ENCODE measurements at places on chromosomes 11 and 22.

DNA sequence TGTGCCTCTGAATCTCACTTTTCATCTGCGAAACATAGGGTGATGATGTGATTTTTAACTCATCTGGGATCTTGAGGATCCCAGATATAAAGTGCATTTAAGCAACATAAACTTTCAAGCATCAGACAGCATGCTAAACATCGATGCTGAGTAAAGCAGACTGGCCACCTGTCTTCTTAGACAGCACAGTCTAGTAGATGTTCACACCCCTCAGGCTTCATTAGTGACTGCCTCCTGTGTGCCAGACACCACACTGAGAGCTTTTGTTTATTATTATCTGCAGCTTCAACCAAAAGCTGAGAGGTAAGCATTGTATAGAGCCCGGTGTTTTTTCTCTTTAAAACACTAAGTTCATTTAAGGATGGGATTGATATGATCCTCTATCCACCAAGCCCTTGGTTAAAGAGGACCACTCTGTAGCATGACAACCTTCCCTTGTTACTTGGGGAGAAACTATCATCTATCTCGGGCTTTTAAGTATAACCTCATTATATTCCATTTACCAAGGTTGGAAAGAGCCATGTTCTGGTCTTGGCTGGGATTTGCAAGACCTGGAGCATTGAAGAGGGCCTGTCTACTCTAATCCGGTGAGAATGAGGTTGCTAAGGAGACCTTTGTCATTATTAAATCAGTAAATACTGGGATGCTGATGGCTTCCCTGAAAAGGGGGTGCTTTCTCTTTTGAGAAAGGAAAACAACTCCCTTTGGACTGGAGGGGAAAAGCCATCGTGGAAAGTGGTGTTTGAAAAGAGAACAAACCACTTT is 114.2 kb upstream of the SEZ6L start:
- DNase-seq: no peak

GRCh38 chr11:66345316-66345649 is 379 bp upstream of the BRMS1 start:
- no peak for DNase-seq

GRCh38 chr11:72778535-72779494 is 15.0 kb downstream of the STARD10 start:
- no peak for DNase-seq

DNA sequence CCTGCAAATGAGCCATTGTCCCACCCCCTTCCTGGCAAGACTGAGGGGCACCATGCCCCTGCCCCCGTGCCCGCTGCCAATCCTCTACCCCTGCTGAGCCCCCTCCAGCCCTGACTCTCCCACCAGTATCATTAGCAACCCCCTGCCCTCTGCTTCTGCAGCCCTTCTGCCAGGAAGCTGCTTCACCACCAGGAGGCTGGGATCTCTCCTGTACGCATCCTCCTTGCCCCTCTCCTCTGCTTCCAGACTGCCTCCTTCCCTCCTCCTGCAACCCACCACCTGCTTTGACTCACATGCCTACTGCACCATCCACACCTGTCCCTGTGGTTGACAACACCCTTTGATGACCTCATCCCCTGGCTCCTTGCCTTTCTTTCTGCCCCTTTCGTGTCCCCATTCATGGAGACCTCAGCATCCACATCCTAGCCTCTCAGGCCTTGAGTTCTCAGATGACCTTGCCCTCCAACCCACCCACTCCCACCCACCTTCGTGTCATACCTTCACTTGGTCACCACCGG is 13.4 kb upstream of the PNPLA3 start:
- no peak for DNase-seq

DNA sequence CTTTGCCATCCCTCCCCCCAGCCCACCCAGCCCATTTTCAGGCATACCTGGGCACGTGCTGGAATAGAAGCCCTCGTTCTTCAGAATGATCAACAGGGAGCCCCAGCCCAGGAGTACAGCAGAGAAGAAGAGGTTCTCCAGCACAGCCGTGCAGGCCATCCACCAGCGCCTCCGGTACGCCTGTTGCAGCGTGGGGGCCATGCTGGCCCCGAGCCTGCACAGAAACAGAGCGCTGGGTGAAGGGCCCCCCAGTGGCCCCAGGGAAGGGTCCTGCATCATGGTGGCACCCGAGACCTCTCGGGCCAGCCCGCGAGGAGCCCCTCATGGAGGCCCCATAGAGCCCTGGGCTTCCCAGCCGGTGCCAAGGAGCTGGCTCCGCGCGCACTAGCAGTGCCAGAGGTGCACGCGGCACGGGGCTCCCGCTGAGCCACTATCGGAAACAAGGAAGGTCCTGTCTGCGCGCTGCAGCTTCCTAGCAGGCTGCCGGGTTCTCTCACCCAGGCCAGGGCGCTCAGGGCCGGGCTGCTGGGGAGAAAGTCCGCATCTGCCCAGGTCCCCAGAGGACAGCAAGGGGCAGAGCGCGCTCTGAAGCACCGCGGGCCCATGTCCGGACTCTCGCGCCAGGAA is 1.5 kb downstream of the SLC43A1 start:
- peak; percentile 6 for DNase-seq

GRCh38 chr11:13316528-13316961 is 39.0 kb downstream of the BMAL1 start:
- DNase-seq: no peak

- peak; percentile 71 for DNase-seq
Observed at GRCh38 chr22:36286096-36286957, 33.4 kb downstream of the APOL1 start.

DNA sequence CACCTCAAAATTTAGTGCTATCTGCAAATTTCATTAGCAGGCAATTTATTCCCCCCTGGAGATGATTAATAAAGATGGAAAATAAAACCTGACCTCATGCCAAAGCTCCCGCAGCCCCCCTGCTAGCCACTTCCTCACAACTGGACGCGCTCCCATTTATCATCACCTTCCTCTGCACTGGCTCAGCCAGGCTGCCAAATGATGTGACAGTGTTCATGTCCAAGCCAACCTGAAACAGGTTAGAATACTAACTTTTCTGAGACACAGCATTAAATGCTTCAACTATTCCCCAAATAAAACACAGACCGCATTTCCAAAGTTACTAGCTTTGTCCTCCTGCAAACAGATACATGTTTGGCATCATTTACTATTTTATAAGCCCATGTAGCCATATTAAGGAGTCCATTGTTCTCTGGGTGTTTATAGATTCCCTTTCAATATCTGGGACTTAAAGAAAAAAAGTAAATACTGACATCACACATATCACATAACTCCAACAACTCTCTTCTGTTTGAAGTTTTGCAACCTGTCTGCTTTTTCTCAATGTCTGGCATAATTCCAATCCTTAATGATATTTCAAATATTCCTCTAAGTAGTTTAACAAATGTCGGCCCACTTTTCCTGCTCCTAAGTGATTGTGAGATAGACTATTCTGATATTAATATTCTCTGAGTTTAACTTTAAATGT is 829.7 kb upstream of the FAT3 start:
- no peak for DNase-seq

- no peak for DNase-seq
Observed at GRCh38 chr11:27462543-27462942, 10.0 kb downstream of the LGR4 start.

DNA sequence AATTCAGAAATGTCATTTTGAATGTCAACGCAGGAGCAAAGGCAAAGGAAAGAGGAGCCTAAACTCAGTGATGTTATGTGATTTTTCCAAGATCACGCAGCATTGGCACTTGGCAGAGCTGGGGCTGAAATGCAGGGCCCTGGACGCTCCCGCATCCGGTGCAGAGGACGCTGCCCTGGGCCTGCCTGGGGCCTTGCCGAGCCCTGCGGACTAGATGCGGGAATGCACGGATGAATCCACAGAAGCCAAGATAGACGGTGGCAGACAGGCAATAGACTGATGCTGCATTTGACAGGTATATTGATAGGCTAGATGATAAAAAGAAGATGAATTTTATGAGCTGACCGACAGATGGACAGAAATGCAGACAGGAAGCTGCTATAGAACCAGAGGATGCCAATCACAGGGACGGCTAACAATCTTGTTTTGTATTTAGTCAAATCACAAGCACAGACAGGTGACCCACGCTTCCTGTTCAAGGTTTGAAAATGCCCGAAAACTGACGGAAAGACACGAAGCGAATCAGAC is 696 bp upstream of the MARK2 start:
- no peak for DNase-seq

- no peak for DNase-seq
Observed at GRCh38 chr11:129749141-129749540, 66.5 kb upstream of the TMEM45B start.

GRCh38 chr11:105229257-105229656 is 89.7 kb upstream of the CARD18 start:
- no peak for DNase-seq

- no peak for DNase-seq
Observed at GRCh38 chr11:119223856-119224255, 17.7 kb downstream of the CBL start.

DNA sequence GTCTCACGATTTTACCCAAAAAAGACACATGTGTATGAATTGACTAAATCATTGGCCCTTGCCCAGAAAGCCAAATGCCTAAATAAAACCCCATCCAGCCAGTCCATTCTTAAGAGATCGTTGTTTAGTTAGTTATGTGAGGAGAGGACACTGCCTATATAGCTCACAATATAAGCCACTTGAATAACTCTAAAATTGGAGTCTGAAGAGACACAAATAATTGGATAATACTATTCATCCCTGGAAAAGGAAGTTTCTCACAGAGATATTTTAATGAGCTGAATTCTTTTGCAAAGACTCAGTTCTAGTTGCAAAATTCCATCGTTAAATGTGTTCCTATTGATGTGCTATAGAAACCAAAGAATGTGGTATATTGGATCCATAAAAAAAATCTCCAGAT is 176.7 kb downstream of the SOX6 start:
- no peak for DNase-seq

DNA sequence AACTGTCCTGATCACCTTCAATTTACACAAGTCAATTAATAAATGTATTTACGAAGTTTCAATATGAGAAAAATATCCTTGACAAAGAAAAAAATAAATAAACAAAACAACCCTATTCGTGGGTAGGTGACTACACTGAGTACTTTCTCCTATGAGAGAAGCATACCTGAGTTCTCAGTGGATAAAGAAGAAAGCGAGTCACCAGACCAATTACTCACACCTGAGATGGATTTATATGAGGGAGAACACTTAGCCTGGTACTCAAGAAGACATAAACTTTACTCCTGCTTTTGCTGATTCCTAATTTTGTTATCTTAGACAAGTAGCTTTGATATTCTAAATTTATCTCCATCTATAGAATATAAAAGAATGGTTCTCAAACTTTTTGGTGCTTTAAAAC is 735.2 kb upstream of the ANO3 start:
- DNase-seq: no peak

DNA sequence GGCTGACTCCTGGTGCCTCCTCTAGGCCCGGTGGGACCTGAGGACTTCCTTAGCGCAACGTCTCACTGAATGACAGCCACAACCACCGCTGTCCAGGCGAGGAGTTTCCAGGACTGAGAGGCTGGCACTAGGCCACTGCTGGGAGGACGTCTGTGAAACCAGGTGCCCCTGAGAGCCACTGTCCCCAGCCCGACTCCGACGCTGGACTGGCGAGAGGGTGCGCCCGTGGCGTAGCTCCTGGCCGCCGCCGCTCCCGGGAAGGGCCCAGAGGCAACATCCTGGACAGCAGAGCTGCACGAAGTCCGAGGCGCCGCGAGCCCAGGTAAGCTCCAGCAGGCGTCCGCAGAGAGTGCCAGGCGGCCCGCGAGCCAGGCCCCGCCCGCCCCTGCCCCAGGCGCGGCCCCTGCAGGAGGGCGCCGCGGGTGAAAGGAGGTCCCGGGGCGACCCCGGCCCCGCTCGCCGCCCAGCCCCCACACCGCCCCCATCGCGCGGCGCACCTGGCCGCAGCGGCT is 525 bp downstream of the DGCR2 start:
- no peak for DNase-seq

GRCh38 chr11:80320765-80321164 is 879.9 kb upstream of the TENM4 start:
- DNase-seq: no peak

DNA sequence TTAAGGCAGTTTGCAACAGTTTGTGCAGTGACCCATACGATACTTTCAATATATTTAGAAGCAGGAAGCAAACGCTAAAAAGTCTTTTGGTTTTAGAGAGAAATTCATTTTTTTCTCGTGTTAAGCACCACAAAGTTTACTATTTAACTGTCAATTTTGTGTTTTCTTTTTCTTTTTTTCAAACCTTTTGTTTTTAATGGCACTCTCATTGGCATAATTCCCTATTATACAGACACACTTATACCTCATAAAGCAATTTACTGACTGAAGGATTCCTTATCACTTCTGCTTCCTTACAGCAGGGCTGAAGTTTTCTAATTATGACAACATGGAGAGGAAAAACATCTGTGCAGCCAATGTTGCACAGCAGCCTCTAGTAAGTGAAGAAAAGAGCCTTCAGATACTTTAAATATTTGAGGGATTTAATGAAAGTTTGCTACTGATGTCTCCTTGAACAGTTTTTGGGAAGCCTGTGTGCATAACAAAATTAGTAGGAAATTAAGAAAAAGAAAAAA is 2191.2 kb downstream of the LRRC4C start:
- no peak for DNase-seq

GRCh38 chr11:57426929-57427726 is at the start of gene SLC43A3:
Gene SLC43A3 (minus strand): TSS chr11:57427121. CDS start chr11:57426172, 949 bp downstream.
- peak; percentile 27 for DNase-seq

- no peak for DNase-seq
Observed at GRCh38 chr11:8765294-8765693, 82.7 kb downstream of the RPL27A start.

- DNase-seq: no peak
Observed at GRCh38 chr11:34977089-34977912, 60.9 kb downstream of the PDHX start.

GRCh38 chr11:127114035-127114434 is 113.5 kb upstream of the KIRREL3 start:
- DNase-seq: no peak

DNA sequence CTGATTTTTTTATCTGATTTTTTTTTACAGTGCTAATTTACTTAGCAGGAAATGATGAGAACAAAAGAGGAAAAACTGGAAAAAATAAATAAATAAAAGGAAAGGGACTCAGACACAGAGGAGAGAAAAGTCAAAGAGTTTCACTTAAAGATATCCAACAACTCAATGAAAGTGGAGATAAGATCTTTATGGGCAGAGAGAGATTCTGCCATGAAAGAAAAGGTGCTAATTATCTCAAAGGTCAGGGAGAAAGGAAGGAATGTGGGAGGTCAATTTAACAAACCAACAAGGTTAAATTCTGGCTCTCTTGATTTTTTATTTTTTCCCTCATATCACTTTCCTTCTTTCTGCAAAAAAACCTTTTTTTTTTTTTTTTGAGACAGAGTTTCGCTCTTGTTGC is 86.0 kb downstream of the DENND5A start:
- DNase-seq: no peak

DNA sequence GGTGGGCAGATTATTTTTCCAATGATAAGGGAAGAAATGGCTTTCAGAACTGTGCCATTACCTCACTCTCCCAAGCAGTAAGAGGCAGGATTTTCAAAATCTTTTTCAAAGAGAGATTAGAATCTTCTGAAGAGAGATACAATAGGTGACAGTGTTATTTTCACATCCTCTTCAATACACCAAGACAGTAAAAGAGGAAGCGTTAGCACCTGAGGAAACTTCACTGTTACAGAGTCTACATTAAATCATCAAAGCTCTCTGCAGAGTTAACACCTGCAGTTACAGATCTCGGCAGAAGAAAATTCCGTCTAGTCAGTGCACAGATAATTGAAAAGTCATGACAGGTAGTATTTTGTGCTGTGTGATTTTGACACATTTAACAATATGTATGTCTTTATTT is 144.9 kb downstream of the PGR start:
- no peak for DNase-seq

GRCh38 chr11:120128392-120129119 is 9.4 kb downstream of the TRIM29 start:
- no peak for DNase-seq

All from T-helper 2 cell (primary cell).